ENCODE measurements at places on chromosomes 7 and 10.

DNA sequence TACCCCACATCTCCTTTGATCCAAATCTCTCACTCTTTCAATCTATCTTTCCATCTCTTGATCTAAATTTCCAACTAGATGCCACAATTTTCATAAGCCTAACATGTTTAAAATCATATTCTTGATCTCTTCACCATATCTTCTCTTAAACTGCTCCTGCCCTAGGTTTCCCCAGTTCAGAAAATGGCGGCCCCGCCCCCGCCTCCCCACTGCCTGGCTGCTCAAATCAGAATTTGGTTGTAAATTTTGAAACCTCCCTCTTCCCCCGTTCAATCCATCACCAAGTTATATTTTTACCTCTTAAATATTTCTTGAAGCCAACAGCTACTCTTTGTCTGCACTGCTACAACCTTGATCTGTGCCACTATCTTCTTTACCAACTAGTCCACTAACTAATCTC lies 27.3 kb upstream of the PRTFDC1 start:
- no peak overlapping the region for H3K27ac ChIP-seq
- H3K27me3 ChIP-seq: peaks cover 4% of the 10 kb centered on the region
- no peak for DNase-seq
- no peaks in the 10 kb centered on the region for H3K36me3 ChIP-seq
- H3K4me3 ChIP-seq: no peak overlapping the region
- H3K4me1 ChIP-seq: peaks cover 26% of the 10 kb centered on the region

DNA sequence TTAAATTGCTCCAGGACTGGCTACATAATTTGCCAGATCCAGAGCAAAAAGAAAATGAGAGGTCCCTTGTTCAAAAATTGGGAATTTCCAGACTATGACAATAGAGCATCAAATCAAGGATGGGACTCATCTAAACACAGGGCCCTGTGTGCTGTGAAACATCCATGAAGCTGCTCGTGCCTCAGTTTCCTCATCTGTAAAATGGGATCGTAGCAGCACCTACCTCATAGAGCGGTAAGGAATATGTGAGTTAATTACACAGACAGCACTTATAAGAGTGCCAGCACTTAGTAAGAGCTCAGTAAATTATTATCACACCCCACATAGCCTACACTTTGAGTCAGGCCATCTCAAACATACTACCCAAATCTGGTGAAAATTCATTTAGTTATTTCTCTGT lies 135.9 kb upstream of the RHEB start:
- H3K4me1 ChIP-seq: peaks cover 39% of the 10 kb centered on the region
- no peaks in the 10 kb centered on the region for H3K27me3 ChIP-seq
- no peak overlapping the region for H3K27ac ChIP-seq

- no peak overlapping the region for H3K4me3 ChIP-seq
- H3K4me1 ChIP-seq: peaks cover 60% of the 10 kb centered on the region
- peak overlapping the region; percentile 36 for H3K27ac ChIP-seq
- no peaks in the 10 kb centered on the region for H3K27me3 ChIP-seq
- DNase-seq: no peak
Observed at GRCh38 chr7:130831817-130832481, 97.9 kb upstream of the KLF14 start.

DNA sequence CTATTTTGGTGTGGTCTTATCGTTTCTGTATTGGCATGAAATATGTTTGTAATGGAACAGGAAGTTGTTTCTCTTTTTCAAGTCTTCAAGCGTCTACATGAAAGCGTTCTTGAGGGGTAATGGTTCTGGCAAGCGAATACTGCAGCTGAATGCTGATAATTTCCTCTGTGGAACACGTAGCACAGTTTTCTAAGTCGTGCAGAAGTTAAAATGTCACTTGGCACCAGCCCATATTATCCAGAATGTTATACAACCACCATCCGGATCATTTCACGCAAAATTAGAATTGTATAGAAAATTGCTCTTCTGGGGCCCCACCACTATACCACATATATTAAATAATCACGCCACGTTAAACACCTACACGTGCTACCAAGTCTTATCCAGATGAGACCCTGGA lies 354.3 kb downstream of the CALN1 start:
- DNase-seq: no peak
- H3K4me3 ChIP-seq: no peak overlapping the region
- H3K27me3 ChIP-seq: no peaks in the 10 kb centered on the region
- H3K36me3 ChIP-seq: no peaks in the 10 kb centered on the region
- no peak overlapping the region for H3K27ac ChIP-seq

DNA sequence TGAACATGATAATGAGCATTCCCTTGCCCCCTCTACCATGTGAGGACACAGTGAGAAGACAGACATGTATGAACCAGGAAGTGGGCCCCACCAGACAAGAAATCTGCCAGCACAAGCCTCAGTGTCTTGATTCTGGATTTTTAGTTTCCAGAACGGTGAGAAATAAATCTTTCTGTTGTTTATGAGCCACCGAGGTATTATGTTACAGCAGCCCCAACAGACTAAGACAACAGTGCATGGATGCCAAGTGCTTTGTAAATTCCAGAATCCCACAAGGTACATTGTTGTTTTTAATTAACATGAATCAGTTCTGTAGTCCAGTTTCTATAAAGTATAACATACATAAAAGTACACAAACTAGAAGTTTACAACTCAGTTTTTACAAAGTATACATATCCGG lies 162.2 kb downstream of the ARHGAP21 start:
- no peaks in the 10 kb centered on the region for H3K36me3 ChIP-seq
- H3K4me3 ChIP-seq: no peak overlapping the region
- DNase-seq: peak; percentile 47
- peaks cover 6% of the 10 kb centered on the region for H3K4me1 ChIP-seq
- peaks cover 16% of the 10 kb centered on the region for H3K27me3 ChIP-seq
- H3K27ac ChIP-seq: no peak overlapping the region

DNA sequence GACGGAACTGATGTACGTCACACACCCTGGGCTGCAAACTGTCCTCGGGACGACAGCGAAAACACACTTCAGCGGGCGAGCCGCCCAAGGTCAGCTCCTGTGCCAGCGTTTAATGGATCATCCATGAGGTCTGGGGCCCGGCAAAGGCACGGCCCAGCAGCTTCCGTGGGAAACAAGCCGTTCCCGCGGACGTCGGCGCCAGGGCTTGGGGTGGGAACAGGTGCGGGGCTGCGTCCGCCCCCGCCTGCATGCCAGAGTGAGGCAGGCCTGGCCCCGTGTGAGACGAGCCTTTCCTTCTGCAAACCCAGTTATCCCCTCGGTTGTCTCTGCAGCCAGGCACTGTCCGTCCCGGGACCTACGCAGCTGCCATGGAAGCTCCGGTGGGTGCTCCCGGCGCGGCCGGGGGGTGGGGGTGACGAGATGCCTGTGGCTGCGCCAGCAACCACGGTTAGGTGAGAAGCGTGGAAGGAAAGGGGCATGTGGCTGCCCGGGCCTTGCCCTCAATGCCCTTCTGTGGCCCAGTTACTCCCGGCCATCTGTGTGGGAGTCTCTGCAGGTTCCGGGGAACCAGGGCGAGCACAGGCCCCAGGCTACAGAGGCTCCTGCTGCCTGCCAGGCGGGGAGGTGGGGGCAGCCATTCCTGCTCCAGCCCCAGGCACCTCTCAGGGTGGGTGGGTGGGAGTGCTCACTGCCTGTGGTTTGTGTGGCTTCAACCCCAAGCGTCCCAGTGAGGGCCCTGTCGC lies 42.2 kb upstream of the PDGFA start:
- H3K4me1 ChIP-seq: no peaks in the 10 kb centered on the region
- 0 out of 2 replicates have a peak, but pooled peaks cover 4% of the 10 kb centered on the region for H3K36me3 ChIP-seq
- no peaks in the 10 kb centered on the region for H3K27me3 ChIP-seq
- DNase-seq: no peak

GRCh38 chr7:103805346-103805745 lies 184.1 kb downstream of the RELN start:
- no peak overlapping the region for H3K4me3 ChIP-seq
- peaks cover 3% of the 10 kb centered on the region for H3K27me3 ChIP-seq
- no peak for DNase-seq
- H3K36me3 ChIP-seq: no peaks in the 10 kb centered on the region
- no peak overlapping the region for H3K27ac ChIP-seq

- H3K27me3 ChIP-seq: no peaks in the 10 kb centered on the region
- no peak overlapping the region for H3K27ac ChIP-seq
- no peaks in the 10 kb centered on the region for H3K36me3 ChIP-seq
- no peaks in the 10 kb centered on the region for H3K4me1 ChIP-seq
- no peak overlapping the region for H3K4me3 ChIP-seq
Observed at GRCh38 chr7:52569151-52569550, 466.3 kb upstream of the POM121L12 start.

GRCh38 chr7:132077971-132078685 lies 498.1 kb downstream of the PLXNA4 start:
- peaks cover 17% of the 10 kb centered on the region for H3K27me3 ChIP-seq
- no peaks in the 10 kb centered on the region for H3K36me3 ChIP-seq
- no peak overlapping the region for H3K27ac ChIP-seq
- no peak overlapping the region for H3K4me3 ChIP-seq
- H3K4me1 ChIP-seq: peaks cover 36% of the 10 kb centered on the region
- no peak for DNase-seq

DNA sequence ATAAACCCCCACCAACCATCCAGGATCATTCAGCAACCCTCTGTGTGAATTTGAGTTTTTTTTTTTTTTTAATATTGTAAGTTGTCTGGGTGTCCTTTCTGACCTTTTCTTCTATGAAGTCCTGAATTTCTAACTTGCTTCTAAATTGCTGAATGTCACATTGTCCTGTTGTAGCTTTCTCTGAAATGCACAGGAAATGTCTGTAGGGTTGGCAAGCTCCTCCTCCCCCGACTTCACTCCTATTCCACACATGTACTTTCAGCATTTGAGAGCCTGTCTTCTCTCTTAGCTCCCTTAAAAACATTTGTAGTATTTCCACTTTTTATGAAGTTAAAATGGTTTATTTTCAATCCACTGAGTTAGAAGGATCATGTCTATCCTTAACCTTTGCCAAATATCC lies 3.3 kb upstream of the CNNM2 start:
- H3K4me1 ChIP-seq: peaks cover 14% of the 10 kb centered on the region
- H3K27ac ChIP-seq: no peak overlapping the region
- no peaks in the 10 kb centered on the region for H3K36me3 ChIP-seq
- H3K27me3 ChIP-seq: no peaks in the 10 kb centered on the region
- DNase-seq: no peak
- H3K4me3 ChIP-seq: no peak overlapping the region

DNA sequence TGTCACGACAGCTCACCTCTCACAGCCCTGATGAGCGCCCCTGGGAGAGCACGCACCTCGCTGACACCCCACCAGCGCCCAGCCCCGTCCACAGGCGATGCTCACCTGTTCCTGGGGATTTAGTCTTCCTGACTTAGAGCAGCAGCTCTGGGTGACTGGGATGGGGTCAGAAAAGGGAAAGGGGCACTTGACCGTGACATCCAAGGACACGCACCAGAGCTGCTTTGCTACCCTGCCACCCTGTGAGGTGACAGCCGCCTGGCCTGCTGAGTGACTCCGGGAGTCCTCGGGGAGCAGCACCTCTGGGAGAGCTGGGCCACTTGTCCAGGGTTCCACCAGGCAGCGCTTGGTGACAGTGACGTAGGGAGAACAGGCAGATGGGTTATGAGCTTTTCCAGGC lies 148.2 kb downstream of the PRKAG2 start:
- no peaks in the 10 kb centered on the region for H3K36me3 ChIP-seq
- H3K27me3 ChIP-seq: peaks cover 1% of the 10 kb centered on the region
- peak overlapping the region; percentile 80 for H3K27ac ChIP-seq
- no peak overlapping the region for H3K4me3 ChIP-seq
- peaks cover 37% of the 10 kb centered on the region for H3K4me1 ChIP-seq

DNA sequence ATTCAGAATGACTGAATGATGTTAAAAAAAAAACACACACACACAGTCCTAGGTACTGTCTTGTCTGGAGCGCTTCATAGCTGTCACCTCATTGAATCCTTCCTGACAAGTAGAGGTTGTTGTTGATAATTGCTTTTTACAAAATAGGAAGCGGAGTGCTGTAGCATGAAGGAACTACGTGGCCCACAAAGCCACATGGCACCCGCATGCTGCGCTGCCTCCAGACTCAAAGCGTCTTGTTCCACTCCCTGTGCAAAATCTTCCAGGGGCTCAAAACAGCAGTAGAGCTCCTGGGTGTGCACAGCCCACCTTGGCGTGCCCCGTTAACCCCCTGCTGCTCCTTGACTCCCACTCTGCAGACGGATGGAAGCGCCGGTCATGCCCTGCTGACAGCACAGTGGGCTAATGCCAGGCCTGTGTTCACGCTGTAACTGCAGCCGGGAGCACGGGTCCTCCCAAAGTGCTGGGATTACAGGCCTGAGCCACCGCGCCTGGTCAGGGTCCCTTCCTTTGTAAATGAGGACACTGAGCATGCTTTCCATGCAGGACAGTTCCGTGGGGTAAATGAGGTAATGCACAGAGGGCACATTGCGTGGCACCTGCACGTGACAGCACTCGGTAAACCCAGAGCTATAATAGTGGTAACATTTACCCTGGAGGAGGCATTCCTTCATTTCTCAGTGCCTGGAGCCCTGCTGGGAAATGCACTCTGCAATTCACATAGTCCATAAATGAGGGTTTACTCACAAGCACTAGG lies 91.1 kb upstream of the GNA12 start:
- no peaks in the 10 kb centered on the region for H3K36me3 ChIP-seq
- peaks cover 8% of the 10 kb centered on the region for H3K4me1 ChIP-seq
- no peak overlapping the region for H3K4me3 ChIP-seq
- peaks cover 23% of the 10 kb centered on the region for H3K27me3 ChIP-seq
- no peak overlapping the region for H3K27ac ChIP-seq

DNA sequence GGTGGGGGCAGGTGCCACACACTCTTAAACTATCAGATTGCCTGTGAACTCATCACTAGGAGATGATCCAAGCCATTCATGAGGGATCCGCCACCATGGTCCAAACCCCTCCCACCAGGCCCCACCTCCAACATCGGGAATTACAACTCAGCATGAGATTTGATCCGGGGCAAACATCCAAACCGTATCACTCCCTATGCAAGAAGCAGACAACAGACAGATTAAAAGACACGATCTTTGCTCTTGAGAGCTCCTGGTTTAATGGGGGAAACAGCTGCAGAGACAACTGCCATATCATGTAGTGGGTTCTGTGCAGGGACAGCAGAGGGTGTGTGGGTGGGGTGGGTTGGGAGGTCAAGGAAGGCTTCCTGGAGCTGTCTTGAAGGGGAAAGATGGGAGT lies 123.6 kb downstream of the EMX2 start:
- no peak overlapping the region for H3K27ac ChIP-seq
- H3K4me1 ChIP-seq: no peaks in the 10 kb centered on the region
- H3K4me3 ChIP-seq: no peak overlapping the region
- H3K36me3 ChIP-seq: no peaks in the 10 kb centered on the region
- peaks cover 5% of the 10 kb centered on the region for H3K27me3 ChIP-seq

DNA sequence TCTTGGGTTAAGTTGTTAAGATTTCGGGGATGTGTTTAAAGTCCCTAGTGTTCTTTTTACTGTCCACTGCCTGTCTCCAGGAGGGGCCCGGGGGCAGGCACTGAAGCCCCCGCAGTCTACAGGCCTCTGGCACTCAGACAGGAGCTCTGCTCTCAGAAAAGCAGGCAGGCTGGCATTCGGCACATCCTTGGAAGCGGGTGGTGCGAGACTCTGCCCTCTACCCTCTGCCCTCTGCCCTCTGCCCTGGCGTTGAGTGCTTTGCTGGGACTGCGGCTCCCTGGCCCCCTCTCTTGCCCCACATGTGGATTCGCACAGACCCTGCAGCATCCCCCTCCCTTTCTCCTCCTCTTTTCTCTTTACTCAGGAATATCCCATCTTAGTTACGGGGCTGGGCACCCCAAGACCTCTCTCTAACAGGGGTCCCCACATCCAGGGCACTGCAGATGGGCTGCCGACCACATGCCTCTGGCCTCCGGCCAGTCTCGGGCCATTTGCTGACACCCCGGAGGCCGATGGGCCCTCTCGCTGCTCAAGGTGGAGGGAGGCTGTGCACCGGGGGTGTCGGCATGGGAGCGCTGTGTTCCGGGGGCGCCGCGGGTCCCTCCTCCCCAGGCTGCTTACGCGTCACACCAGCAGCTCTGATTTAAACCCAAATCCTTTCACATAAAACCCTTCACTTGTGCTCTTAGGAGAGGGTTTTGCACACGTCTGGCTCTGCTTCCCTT lies 479.9 kb downstream of the DNAJB6 start:
- DNase-seq: no peak
- no peaks in the 10 kb centered on the region for H3K27me3 ChIP-seq
- H3K4me1 ChIP-seq: no peaks in the 10 kb centered on the region
- no peak overlapping the region for H3K27ac ChIP-seq

All from HFFc6 (cell line).